Naive thymus-derived CD4-positive, alpha-beta T cell (primary cell): ENCODE measurements at places on chromosomes 2 and 18. TPM values are rescaled to one million over a fixed set of nuclear protein-coding genes. Genes with fewer than 3 reads are reported as not detected.

SNTG2 gene
- total RNA-seq = 4.1 TPM

- DNase-seq = no peak
Measured at GRCh38 chr2:241857041-241857541, 1.6 kb downstream of the PDCD1 start.

- no peak for DNase-seq
Measured at GRCh38 chr2:32852856-32853255, 93.9 kb upstream of the LTBP1 start.

PDCL3 gene
- 31.9 and 36.0 TPM in 2 replicates for total RNA-seq

DNA sequence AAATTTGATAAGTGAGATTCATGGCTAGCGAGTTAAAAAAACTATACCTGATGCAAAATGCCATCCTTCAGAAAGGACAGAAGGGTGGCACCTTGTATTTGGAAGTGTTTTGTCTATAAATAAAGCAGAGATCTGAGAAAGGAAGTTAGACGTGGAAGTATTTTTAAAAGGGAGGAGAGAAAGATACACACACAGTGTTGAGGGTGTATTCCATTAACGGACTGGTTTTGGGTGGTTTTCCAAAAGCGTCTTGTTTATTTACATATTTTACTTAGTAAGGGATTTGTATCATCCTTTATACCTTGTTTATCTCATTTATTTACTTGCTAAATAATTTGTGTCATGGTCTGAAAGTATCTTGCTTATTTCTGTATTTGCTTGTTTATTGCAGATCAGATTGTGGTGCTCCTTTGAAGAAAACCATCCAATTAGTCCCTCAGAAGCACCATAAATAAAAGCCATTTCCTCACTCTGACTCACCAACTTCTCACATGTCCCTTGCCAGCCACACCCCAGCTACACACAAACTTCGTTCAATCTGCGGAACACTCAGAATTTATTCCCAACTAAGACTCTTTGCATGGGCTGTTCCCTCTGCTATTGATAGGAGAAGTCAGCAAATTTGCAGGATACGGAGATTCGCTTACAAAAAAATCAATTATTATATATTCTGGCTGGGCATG, 90.8 kb downstream of the FAM124B start:
- no peak for DNase-seq

- DNase-seq = no peak
Measured at GRCh38 chr2:43276962-43277391, 50.6 kb upstream of the ZFP36L2 start.

DNA sequence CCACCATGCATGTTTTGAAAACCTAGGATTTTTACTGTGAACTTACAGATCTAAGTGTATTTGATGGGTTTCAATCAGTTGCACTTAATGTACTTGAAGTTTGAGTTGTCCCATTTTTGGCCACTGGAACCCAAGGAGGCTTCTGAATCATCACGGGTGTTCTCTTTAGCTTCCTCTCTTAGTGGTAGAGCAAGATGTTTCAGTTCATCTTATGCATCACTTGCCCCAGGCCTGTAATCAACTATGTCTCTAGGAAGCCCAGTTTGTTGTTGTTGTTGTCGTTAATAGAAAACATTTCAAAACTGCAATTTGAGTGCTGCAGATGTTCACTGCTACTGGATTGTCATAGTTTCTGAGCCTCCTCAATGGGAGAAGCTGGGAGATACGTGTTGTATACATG, 97.0 kb downstream of the FHOD3 start:
- no peak for DNase-seq

GRCh38 chr18:72993250-72993649, 125.5 kb upstream of the NETO1 start:
- no peak for DNase-seq

GRCh38 chr2:170292415-170292814, 114.5 kb downstream of the MYO3B start:
- DNase-seq = no peak

- DNase-seq = no peak
Measured at GRCh38 chr2:37367310-37367709, 22.9 kb downstream of the QPCT start.

INO80D gene
- 43.4 TPM for total RNA-seq

MRPL44 gene
- total RNA-seq = 26.8 TPM

DNA sequence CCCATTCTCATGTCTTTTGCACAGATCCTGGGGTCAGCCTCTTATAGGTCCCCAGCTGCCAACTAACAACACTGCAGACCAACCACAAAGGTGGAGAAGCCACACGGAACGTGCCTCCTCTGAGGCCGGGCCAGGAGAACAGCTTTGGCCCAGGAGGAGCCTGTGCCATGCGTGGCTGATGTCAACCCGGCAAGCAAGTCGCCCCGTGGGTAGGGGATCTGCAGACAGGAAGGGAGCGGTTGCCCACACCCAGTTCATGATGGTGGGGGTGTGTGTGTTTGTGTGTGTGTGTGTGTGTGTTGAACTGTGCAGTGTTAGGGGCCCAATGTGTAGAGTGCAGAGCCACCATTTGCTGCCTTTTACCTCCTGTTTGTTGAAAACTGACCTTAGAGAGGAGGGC, 2.4 kb upstream of the CLEC4F start:
- DNase-seq = no peak

- no peak for DNase-seq
Measured at GRCh38 chr2:56185582-56186046, 1.8 kb downstream of the CCDC85A start.

DNA sequence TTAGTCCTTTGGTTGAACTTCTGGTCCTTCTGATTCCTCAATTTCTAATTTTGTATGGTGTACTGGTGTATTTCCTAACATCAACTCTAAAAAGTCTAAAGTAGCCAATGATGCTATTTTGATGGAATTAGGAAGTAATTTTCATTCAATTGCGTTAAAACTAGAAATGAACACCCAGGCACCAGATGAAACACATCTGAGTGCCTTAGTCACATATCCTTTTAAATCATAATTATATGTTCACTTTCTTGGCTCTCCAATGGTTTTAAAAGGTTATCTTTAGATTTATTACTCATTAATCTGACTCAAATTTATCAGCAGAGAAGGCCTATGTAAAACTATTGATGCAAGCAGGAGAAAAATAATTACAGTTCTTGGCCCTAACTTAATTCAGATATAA, 119.7 kb downstream of the GAREM1 start:
- no peak for DNase-seq

DNA sequence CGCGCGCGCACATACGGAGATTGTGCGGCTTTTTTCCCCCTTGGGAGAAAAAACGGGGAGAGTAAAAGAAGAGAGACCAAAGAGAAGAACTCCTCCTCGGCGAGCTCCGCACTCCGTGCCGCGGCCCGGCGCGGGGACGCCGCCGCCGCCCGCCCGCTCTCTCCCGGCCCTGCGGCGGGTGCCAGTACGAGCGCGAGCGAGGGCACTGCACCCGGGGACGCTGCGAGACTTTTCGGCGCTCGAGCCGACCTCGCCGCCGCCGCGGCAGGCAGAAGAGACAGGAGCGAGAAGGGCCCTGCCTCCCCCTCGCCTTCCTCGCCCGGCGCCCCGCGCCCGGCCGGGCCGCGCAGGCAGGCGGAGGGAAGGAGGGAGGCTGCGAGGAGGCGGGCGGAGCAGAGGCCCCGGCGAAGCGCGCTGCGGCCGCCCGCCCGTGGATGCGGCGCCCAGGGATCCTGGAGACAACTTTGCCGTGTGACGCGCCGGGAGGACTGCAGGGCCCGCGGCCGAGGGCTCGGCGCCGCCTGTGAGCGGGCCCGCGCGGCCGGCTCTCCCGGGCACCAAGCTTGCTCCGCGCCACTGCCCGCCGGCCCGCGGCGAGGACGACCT, 857 bp upstream of the INHBB start:
- DNase-seq = no peak

- DNase-seq = no peak
Measured at GRCh38 chr2:47403609-47404193, 745 bp downstream of the MSH2 start.

GRCh38 chr2:215626812-215627281, 191.0 kb upstream of the FN1 start:
- DNase-seq = no peak

DNA sequence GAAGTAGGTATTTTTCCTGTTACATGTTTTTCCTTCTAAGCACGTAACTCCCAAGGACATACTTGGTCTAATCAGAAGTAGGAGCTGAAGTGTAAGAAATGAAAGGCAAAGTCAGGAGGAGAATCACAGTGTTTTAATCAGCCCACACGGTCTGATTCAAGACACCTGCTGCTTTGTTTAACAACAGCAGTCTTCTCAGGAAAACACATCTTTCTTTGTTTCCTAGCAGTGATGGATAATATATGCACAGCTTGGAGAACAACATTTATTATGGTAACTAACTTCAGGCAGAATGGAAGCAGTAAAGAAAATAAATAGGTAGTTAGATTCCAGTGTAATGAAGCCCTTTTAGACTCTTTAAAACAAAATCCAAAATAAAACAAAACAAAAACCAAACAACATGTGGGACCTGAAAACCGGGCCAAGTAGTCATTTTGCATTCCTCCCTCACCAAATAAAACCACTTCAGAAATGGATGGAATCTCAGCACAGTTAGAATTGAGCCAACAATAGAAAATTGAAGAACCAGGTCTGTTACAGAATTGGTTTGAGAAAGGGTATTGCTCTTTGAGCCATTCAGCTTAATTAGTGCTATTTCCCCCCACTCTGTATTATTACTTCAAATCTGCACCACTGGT, 61.1 kb upstream of the UGP2 start:
- DNase-seq = no peak

MYL12A gene
- total RNA-seq = 415 TPM

- no peak for DNase-seq
Measured at GRCh38 chr18:49238433-49239042, 221.9 kb downstream of the DYM start.

- no peak for DNase-seq
Measured at GRCh38 chr2:8606226-8606625, 75.6 kb upstream of the ID2 start.

DNA sequence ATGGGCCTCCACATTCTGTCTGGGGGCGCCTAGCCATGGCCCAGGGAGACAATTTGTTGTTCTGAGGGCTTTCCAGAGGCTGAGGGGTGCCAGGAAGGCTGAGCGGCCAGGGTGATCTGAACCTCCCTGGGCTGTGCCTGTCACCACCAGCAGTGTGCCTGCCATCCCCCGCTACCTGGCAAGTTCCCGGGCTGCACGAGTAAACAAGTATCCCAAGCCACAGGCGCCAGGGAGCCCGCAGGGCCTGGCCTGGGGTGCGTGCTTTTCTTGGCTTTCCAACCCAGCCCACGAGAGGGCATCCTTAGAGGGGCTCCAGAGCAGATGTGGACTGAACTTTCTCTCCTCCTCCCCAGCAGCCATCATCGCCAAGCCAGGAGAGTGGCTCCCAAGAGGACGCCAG, 35.1 kb upstream of the B3GNT7 start:
- DNase-seq = no peak

DNA sequence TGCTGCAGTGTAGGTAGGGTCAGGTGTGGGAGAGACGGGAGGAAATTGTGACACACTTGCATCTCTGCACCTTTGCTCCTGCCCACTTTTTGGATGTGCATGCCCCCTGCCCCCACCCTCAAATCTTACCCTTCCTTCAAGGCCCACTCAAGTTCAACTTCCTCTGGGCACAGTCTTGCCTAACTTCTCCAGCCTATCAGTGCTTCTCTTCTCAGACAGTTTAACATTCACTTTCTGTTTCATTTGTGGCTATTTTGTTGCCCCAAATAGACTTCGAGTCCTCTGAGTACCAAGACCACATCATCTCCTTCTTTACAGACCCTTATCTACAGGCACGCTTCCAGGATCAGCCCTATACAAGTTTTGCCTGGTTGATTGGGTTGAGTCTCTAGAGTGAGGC, 2.7 kb downstream of the ST8SIA5 start:
- DNase-seq = no peak
